T-cell (primary cell): ENCODE measurements at places on chromosomes 1 and 21.

GRCh38 chr21:45390831-45391742 lies 13.9 kb upstream of the COL18A1 start:
- DNase-seq, result no peak

DNA sequence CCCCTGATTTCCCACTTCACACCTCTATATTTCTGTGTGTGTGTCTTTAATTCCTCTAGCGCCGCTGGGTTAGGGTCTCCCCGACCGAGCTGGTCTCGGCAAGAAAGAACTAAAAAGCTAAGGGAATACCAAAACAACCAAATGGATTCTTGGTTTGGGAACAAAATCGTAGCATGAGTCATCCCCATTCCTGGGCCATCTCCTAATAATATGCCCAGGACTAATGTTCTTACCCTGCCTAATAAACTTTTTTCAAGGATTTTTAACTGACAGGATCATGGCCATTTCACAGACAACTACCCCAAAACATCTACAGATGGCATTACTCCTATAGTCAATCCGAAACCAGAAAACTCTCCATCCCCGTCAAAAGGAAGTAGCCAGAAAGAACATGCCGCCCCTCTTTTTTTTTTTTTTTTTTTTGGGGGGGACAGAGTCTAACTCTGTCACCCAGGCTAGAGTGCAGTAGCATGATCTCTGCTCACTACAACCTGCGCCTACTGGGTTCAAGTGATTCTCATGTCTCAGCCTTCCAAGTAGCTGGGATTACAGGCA lies 4.1 kb upstream of the HPDL start:
- DNase-seq, result no peak

DNA sequence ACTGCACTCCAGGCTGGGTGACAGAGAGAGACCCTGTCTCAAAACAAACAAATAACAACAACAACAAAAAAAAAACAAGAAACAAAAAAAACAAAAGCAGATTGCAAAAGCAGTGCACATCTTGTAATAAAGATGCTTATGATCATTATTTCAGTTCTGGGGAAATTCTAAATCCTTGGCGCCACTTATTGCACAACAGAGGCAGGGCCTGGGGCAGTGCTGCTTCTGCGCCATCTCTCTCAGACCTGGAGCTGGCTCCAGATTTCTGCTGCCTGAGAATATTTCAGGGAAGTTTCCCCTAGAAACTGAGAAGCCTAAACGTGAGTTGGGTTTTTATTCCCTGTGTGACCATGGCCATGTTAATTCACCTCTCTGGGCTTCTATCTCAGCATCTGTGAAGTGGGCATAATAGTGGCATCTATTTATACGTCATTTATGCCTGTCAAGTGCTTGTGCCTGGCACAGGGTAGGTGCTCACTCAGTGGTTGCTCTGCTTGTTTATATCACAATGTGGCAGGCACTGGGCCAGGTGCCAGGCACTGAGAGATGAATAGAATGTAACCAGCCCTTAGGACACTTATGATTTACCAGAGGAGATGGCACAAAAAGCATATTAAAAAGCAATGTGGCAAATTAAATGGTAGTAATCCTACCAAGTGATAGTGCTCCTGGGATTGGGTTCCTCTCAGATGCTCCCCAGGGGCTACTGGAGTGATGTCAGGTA lies 67.9 kb downstream of the MDM4 start:
- no peak for DNase-seq

DNA sequence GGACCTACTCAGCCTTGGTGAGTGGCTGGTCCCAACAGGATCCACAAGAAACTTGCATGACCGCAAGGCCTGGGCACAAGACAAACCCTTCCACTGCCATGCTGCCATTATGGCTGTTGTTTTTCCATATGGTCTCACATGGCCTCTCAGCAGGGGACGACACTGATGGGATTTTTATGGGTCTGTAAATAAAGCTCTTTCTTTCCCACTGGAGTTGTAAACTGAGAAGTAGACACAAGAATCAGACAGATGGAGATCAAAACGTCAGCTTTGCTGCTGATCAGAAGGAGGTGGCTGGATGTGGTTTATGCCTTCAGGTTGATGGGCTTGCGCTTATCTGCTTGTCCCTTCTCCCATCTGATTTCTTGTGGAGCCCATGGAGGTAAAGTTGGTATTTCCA lies 138.1 kb upstream of the KCNJ6 start:
- no peak for DNase-seq

GRCh38 chr1:84780000-84780716 lies 89.9 kb upstream of the SSX2IP start:
- DNase-seq, result peak; percentile 9

DNA sequence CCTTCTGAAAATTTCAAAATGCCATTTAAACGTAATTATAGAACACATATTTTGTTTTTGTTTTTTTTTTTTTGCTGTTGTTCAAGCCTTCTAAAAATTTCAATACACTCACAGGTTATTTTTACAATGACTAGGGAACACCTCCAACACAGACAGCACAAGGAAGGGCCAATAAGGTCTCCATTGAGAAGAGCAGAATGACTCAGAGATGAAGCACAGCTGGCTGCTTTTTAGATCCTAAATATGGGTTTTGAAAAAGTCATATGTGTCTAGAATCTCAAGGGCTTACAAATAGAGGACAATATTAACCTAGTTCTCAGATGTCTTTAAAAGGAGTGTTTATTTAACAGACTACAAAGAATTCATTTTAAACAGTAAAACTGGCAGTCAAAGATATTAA lies 104.6 kb downstream of the NEGR1 start:
- no peak for DNase-seq

DNA sequence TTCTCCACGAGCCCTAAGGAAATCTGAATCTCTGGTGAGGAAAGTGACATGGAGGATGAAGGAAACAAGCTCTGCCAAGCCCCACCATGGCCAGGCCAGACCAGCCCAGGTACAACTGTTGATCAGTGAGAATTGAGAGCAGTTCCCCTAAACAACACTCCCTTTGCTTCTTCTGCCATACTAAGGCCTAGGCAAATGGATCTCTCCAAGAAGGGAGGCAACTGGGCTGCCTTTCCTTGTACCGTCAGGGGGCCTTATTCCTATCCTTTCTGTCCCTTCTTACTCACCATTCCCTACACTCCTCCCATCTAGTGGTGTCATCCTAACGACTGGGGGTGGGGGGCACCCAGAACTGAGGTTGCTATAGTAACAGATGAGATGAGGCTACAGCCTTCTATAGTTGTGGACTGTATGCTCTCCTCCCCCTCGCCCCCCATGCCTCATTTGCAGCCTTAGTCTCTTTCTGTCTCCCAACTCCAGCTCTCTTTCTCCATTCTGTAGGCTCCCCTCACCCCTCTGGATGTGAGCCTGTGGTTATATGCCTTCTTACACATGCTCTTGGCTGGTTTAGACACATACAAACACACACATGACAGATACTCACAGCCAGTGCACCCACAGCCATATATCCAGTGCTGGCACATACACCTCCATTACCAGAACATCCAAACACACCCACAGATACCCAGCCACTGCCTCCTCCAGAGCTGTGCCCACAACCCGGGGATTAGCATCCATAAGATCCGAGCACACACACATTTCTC lies 3.6 kb downstream of the PEA15 start:
- no peak for DNase-seq

DNA sequence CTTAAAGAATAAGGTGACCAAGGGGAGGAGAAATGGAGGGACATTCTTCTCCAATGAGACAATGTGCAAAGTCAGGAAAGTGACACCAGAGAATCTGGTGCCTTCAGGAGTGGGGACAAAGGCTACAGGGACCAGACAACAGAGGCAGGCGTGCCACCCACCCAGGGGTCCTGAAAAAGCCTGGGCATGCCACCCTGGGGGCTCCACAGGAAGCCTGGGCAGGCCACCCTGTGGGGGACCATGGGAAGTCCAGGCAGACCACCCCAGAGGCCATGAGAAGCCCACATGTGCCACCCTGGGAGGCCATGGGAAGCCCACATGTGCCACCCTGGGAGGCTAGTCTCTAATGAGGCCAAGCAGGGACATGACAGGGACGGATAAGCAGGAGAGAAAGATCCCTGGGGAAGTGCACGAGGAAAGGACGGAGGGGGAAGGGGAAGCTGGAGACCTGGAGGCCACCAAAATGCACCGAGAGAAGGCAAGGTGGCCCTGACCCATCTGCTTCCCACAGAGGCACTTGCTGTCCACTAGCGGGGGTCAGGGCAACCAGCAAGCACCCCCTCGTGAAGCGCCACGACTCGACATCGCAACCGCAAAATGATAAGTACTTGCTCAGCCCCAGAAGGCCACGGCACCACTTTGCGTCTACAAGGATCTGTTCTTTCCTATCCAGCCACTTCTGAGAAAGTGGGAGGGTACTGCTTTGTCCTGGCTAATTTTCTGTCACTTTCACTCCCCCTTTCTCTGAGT lies 7.2 kb upstream of the PDE9A start:
- DNase-seq, result no peak

DNA sequence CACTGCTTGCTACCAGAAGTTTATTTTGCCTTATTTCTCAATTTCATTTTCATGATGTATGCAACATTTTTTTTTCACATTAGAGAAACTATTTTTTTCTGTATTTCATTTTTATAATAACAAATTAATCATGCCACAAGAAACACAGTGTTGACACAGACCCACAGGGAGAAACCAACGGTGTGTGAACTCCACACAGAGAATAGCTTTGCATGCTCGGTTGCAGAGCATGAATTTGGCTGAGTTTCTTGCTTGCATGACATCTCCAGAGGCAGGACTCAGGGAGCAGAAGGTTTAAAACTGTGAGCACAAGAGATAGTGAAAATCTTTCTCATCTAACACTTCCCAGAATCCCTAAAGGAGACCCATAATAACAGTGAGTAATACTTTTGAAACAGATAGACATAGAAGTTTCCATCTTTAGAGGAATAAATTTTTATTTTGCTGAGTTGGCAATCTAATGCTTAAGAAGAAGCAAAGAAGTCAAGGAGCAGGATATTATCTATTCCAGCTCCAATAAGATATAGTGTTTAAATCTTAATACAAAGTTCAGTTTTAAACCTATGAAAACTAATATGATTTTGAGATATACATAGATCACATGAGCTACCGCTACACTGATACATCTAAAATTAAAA lies 890.9 kb downstream of the MRPL39 start:
- no peak for DNase-seq

DNA sequence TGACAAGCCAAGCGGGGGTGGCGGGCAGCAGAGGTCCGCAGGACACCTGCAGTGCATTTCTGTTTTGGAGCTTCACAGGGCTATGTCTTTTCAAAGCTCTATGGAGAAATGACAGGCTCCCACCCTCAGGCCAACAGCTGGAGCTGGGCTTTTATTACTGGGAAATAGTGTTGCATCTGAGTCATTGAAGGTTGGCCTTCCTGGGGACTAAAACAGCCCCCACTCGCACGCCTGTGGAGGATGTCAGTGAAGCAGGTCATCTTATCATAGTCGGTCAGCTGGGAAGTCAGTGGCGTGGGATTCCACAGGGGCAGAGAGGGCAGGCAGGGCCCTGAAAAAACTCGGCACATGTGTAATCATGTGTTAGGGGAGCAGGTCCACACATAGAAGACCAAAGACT lies 55.3 kb downstream of the NTPCR start:
- no peak for DNase-seq

- DNase-seq, result no peak
Observed at GRCh38 chr1:16903054-16903453, 7.3 kb downstream of the RNU1-2 start.

DNA sequence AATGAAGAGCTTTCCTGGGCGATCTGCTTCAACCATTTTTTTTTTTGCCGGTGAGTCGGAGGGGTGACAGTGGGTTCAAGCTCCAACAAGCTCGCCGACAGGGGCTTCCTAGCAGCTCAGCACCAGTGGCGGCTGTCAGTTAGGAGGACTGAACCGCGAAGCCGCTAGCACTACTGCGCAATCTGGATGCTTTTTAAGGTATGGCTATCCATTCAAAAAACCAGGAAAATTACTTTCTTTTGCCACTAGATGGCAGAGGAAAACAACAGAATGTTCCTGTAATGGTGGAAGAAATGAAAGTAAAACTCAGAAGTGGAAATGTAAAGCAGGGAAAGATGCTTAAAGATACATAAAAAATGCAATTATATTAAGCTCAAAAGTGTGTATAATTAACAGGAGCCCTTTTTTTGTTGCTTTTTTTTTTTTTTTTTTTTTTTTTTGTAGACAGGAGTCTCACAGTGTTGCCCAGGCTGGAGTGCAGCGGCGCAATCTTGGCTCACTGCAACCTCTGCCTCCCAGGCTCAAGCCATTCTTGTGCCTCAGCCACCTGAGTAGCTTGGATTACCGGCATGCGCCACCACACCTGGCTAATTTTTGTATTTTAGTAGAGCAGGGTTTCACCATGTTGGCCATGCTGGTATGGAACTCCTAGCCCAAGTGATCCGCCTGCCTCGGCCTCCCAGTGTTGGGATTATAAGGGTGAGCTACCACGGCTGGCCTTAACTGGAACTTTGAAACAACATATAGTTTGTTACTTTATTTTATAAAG lies 8.5 kb downstream of the KYAT3 start:
- peak; percentile 29 for DNase-seq

GRCh38 chr1:244583358-244583982 lies 69.5 kb upstream of the DESI2 start:
- no peak for DNase-seq

GRCh38 chr21:17446737-17447136 lies 66.1 kb upstream of the CXADR start:
- no peak for DNase-seq
